Mammary epithelial cell (primary cell): ENCODE measurements at places on chromosomes 7 and 10. TPM values are rescaled to one million over a fixed set of nuclear protein-coding genes. Genes with fewer than 3 reads are reported as not detected.

DNA sequence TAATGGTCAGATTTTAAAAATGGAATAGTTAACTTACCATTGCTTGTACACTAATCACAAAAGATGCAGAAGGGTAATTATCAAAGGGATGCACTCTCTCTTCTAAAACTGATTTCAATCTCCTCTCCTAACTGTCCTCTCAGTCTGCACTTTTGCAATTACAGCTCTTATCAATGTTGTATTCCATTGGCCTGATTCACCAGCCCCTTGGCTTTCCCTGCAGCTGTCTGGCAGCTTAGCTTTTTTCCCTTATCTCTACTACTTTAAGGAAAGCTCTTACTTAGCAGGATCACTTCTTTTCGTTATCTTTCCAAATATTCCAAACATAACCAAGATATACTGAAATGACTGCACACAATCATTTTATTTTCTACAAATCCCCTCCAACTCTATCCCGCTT is 448.8 kb downstream of the GRM8 start:
- DNase-seq: no peak

DNA sequence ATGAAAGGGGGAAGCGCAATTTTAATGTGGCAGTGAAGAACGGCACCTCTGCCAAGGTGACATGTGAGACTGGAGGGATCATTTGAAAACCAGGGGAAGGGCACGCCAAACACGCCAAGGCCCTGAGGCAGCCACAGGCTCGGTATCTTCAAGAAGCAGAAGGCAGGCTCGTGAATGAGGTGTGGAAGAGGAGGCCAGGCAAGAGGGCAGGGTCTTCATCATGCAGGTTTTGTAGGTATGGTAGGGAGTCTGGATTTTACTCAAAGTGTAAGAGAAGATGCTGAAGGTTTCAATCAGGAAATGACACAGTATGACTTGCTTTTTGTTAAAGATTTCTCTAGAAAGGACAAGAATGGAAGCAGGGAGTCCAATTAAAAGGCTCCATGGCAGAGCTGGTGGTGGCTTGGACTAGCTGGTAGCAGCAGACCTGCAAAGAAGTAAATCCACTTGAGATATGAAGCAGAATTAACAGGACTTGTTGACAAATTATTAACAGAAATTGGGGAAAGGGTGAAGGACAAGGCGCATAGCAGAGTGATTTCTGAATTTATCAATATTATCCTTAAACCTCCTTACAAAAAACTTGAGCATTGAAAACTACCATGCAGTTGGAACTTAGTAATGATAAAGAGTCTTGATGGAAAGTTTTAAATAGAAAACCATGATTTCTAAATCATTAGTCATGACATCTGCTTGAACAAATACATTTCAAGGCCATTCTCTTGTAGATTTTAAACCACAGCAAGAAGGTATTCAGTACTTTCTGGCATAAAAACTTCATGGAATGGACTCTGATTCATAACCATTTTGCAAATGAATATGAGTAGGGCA is 70.4 kb downstream of the COA1 start:
- DNase-seq: peak; percentile 78

- peak; percentile 11 for DNase-seq
Observed at GRCh38 chr10:62545160-62546066, 171.2 kb downstream of the ZNF365 start.

GRCh38 chr10:100775386-100775785 is 30.0 kb downstream of the PAX2 start:
- DNase-seq: no peak

DNA sequence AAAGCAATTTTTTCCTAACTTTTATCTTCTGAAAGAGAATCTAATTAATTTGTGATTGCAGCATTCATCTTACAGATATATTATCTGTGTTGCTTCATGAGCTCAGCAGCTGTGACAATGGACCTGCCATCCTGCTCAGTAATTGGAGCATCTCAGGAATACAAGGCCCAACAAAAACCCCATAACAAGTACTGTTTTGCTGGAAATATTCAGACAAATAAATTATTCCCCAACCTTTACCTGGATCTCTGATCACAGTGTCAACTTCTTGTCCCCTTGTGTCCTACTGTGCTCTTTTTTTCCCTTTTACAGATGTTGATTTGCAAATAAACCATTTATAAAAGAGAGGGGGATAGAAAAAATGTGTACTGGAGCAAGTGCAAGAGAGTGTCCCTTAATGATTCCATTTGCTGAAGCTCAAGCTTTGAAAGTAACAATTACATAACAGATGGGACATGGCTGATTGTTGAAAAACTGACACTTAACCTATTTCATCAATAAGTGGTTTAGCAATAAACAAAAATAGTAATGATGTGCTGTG is 1063.4 kb upstream of the GHITM start:
- DNase-seq: no peak

- peak; percentile 68 for DNase-seq
Observed at GRCh38 chr7:2886900-2887299, 42.8 kb upstream of the GNA12 start.

Gene DYNC1I1
- total RNA-seq: 1.8 TPM

Gene SEMA3D
- total RNA-seq: 4.0 and 9.5 TPM in 2 replicates

Gene OR6B1
- total RNA-seq: not detected in 2 replicates
